Heart right ventricle (tissue), 16 donors: ENCODE measurements at places on chromosomes 6 and 20.
A peak's percentile ranks its signal among the peaks of the same experiment; 100 is the strongest.

GRCh38 chr6:158496700-158497099 is 63.2 kb upstream of the TMEM181 start:
- no peak for DNase-seq

- peak; percentile 85 for DNase-seq
Observed at GRCh38 chr6:37239950-37240713, 17.4 kb upstream of the TBC1D22B start.

GRCh38 chr6:41449399-41450245 is 96.6 kb upstream of the FOXP4 start:
- no peak for DNase-seq

DNA sequence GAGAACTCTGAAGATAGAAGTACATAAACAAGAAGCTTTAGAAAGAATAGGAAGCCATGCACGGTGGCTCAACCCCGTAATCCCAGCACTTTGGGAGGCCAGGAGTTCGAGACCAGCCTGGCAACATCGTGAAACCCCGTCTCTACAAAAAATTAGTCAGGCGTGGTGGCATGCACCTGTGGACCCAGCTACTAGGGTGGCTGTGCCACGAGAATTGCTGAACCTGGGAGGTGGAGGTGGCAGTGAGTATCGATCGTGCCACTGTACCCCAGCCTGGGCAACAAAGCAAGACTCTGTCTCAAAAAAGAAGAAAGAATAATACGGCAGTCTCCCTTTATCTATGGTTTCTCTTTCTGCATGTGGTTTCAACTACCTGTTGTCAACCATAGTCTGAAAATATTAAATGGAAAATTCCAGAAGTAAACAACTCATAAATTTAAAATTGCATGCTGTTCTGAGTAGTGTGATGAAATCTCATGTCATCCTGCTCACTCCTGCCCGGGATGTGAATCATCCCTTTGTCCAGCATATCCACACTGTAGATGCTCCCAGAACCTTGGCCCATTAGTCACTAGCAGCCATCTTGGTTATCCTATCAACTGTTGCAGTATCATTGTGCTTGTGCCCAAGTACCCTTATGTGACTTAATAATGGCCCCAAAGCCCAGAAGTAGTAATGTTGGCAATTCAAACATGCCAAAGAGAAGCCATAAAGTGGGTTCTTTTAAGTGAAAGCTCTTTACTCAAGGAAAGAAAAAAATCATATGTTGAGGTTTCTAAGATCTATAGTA is 22.1 kb downstream of the DEK start:
- no peak for DNase-seq

- DNase-seq, result no peak
Observed at GRCh38 chr6:52392944-52393343, 27.2 kb upstream of the EFHC1 start.

- no peak for DNase-seq
Observed at GRCh38 chr6:7311176-7311575, 1.8 kb downstream of the SSR1 start.

DNA sequence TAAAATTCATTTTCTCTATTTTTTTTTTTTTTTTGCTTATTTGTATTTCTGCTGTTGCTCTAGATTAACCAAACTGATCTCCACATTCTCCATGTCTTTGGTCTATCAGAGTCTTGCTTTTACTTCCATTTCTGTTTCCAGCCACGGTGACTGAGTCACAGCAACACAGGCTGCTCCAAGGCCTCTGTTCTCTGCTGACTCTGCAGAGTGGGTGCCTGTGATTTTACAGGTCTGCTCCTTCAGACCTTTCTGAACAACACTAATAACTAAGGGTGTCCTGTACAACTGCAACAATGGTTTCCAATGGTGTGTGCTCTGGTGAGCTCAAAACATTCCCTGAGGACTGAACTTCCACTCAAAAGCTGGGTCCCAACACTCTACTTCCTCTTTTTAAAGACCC is 102.3 kb upstream of the BMP2 start:
- DNase-seq, result no peak

DNA sequence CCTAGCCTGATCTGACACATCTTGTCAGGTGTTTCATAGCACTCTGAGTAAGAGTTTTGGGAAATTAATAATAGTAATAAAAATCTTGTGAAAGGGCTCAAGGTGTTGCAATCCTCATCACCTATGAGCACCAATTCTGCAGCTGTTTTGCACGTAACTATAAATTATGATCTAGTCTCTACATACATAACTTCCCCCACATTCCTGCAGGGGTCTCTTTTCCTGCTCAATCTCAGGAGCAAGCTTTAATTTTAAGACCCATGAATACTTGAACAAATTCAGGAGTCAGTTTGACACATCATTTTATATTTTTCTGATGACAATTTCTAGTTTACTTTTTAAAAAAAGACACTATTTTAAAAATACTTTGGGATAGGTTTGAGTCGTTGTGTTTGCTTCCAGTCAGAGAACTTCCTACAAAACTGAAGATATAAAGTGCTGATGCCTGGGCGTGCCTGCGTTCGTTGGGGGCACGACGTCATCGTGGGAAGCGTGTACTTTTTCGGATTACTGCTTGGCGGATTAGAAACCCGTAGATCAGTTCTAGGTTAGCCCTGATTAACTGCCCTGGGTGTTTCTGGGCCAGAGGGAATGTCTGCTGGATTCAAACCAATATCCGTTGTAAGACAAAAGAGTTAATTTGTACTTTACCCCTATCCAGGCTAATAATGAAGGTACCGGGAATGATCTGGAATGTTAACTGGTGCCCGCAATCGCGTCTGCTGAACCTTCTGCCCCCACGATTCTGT is 1.0 kb upstream of the E2F3 start:
- DNase-seq, result peak; percentile 14

GRCh38 chr6:3023663-3024483 is 24.2 kb downstream of the NQO2 start:
- DNase-seq, result peak; percentile 95

DNA sequence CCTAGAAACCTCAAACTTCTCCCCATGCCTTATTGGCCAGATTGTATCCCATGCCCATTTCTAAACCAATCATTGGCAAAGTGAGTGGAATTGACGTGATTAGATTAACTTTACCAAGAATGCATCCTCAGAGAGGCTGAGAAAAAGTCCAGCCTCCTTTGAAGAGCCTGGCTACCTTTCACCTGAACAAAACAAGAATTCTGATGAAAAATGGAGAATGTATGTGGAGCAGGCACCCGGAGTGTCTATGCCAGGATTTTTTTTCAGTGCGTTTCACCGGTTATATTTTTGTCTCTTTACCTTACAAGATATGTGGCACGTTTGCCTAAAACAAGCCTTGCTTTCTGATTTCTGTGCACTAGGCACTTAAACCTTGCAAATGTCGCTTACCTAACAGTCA is 6.1 kb upstream of the TRAM2 start:
- DNase-seq, result no peak

DNA sequence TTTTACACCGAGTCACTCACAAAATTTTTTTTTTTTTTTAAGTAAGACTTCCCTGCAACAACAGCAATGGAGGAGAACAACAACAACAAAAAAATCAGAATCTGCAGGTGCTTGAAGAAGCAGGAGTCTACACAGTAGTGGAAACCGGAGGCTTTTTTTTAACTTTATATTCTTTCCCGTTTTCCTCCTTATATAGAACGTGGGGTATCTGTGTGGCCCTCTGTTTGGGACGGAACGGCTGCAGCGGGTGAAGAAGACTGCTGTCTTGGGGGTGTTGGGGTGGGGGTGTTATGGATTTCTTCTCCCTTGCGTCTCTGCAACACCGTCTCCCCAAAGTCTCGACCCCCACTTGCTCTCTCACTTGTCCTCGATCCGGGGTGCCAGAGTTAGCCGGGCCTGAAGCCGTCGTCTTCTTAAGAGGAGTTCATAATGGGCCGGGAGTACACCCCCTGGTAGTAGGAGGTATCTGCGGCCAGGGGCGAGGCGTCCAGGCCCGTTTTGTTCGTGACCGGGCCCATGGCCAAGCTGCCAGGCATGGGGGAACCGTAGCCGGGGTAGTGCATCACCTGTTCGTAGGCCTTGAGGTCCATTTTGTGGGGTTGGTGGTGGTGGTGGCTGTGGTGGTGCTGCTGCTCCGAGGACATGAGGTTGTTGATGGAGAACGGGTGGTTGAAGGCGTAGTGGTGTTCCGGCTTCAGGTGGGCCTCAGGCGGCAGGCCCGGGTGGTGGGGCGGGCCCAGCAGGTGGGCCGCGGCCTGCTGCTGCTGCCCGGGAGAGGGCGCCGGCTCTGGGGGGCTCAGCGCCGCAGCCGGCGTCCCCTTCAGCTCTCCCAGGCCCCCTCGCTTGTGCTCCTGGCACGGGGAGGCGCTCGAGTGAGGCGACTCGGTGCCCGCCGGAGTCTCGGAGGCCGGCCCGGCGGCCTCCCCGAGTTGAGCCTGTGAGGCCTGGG is 2.7 kb downstream of the FOXA2 start:
- DNase-seq, result no peak

GRCh38 chr6:79841577-79842375 is 105.6 kb downstream of the ELOVL4 start:
- no peak for DNase-seq

- no peak for DNase-seq
Observed at GRCh38 chr20:22619806-22620205, 35.4 kb upstream of the FOXA2 start.

- DNase-seq, result peak; percentile 76
Observed at GRCh38 chr20:25042531-25043498, 15.1 kb downstream of the ACSS1 start.

DNA sequence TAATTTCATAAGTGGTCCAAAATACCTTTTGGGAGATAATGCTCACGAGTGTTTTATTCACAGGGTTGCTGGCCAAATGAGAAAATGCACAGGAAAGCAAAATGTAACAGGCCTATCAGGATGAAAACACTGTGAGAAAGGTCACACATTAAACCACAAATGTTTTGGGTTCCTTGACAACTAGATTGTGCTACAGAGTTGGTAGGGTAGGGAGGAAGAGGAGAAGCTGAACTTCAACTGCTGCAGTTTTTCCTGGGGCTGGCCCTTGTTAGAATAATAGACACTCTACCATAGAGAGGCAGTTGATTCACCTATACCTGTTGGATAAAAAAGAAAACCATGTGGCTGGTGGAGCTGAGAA is 28.1 kb upstream of the PAQR8 start:
- no peak for DNase-seq

DNA sequence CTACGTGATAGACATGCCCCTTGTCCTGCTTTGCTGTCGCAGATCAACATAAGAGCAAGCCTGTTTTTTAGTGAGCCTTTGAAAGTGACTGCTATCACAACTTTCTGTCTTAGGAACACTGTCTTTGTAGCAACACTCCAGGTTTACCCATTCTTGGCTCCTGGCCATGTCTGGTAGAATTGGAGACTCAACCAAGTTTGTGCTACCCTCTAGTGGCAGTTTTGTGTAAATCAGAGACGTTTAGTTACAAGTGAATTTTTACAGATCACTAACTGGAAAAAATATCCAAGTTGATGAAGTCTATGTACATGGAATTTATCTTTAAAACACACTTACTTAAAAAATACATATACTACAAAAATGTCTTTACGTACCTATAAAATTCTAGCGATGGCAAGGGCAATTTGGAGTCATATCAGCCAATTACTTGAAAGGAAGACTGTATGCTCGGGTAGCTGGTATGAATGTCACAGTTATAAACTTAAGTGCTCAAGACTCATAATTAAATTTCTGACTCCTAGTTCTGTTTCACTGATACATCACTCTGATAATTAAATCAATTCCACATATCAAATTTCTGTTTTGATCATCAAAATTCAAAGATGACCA is 101.4 kb downstream of the ADGB start:
- peak; percentile 86 for DNase-seq

DNA sequence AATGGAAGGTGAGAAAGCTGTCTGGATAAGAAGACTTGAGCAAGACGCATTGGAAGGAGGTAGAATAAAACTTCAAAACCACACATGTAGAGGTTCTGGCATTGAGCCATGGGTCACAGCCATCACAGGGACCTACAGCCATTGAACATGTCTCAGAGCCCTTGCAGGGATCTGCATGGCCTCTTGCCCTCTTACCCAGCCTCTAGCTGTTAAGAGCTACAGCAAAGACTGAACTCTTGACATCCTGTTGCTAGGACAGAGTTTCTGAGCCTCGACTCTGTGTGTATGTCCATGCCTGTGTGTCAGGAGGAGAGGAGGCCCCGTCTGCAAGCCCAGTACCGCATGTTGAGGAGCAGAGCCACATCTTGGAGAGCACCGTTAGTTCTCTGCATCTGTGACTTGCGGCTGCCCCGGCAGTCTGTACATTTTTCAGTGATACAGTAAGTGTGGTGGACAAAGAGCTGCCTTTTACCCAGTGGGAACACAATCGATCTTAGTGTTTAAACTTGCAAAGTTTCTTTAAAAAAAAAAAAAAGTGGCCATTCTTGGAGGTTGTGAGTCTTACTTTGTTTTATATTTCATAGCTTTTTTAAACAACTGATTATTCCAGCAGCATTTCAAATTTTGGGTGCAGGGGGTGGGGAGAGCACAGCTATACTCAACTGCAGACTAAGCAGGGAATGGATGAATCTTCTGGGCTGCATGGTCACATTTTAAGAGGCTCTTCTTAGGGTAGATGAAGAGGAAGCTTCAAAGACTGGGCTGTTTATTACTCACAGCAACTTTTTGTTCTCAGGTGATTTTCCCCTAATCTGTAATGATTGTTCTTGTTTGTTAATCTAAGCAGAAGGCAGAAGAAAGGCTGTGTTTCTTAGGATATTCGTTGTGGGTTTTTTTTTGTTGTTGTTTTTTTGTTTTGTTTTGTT is 88.5 kb downstream of the TBC1D7 start:
- no peak for DNase-seq

DNA sequence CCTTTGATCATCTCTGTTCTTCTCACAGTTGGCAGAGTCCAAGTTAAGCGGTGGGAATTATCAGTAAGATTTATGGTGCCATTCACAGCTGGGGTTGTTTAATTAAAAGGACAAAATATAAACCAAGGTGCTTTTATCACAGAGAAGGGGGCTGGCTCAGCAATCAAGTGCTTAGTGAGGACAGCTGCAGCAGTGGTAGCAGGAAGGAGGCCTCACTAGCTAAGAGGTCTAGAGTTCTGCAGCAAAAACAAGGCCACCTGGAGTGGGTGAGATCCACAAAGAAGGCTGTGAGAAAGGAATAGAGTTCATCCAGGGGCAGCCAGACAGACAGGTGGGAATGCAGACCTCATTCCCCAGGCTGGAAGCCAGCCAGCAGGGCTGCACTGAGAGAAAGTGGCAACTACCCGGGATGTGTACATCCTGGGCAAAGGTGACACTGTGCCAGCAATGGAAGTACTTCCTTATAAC is 37.1 kb downstream of the PIGU start:
- DNase-seq, result no peak

- no peak for DNase-seq
Observed at GRCh38 chr6:90493332-90493731, 93.5 kb downstream of the MAP3K7 start.

DNA sequence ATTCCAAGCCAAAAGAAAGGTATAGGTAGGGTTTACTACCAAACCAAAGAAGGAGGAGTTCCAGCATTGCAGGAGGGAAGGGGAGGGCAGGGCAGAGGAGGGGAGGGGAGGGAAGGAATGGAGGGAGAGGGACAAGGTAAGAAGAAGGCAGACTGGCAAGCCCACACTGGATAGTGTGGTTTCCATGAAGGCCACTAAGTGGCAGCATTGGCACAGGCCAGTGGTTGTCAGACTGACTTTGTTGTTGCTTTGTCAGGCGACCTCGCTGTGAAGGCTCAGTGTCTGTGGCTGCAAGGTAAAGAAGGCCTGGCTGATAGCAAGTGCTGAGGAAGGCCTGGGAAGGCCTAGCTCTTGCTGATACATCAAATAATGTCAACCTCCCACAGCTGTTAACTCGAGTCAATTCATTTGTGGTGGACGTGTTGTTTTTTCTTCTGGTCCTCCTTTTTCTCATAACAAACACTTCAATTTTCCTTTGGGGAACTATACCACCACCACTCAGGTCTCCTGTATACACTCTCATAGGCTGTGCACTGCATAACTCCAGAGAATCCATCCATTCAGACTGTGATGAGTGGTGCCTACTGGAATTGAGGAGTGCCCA is 7.7 kb upstream of the ZNF334 start:
- DNase-seq, result no peak

GRCh38 chr6:120764312-120764711 is 570.0 kb downstream of the TBC1D32 start:
- no peak for DNase-seq
